ENCODE measurements at places on chromosomes 12 and 14.

DNA sequence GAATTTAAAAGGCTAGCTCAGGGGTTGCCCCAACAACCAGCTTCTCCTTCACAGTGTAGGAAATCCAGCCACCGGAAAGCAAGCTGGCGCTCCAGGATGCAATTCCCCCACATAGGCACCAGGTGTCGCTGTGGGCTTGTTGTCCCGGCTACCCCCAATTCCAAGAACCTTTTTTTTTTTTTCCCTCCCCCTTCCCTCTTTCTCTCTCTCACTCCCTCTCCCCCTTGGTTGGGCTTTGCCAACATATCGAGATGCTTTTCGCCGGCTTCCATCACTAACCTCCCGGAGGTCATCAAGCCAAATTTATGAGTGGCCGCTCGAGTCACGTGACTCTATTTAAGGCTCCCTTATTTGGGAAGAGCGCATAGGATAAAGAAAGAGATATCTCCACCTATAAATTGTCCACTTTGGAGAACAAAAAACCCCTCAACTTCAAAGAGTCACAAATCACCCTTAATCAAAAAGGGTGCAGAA lies at the start of gene HOXC5:
Gene HOXC5 (plus strand): TSS at position 424 of the 474 bp plus-strand sequence. CDS start 73 bp downstream, outside the sequence.
- DNase-seq: no peak

DNA sequence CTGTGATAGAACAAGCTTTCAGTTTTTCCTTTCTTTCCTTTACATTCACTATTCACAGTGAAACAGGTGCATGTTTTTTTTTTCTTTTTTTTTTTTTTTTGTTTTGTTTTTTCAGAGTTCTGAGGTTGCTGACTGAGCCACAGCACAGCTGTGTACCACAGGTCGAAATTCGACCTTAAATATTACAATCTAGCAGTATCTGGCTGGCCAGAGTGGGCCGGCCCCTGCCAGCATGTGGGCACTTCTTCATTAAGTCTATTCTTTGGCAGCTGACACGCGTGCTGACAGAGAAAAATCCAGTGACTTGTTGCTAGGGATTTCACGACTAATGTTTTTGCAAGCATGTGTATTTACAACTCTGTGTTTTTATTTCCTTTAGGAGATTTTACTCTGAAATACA lies 33.9 kb downstream of the FBXO33 start:
- no peak for DNase-seq

- DNase-seq: no peak
Measured at GRCh38 chr14:90757452-90757851, 58.8 kb downstream of the TTC7B start.

- DNase-seq: no peak
Measured at GRCh38 chr14:72433511-72433910, 460.4 kb downstream of the DPF3 start.

- no peak for DNase-seq
Measured at GRCh38 chr14:24921903-24922302, 128.0 kb downstream of the STXBP6 start.

DNA sequence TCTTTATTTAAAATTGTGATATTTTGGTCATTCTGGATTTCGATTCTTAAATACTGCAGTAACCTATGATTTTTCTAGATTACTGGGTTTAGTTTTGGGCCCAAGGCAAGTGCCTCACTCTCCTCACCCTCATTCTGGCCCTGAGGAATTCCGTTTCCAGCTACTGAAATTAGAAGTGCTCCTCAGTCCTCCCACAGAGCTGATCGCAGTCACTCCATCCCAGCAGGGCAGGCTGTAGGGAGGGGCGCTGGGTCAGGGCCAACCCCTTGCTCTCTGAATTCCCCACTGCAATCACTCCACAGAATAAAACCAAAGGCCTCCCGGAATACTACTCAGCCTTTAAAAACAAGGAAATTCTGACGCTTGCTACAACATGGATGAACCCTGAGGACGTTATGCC lies 66.5 kb upstream of the DIO3 start:
- no peak for DNase-seq

- DNase-seq: no peak
Measured at GRCh38 chr14:28308734-28309133, 457.9 kb upstream of the FOXG1 start.

GRCh38 chr12:89453121-89453978 lies 71.2 kb downstream of the GALNT4 start:
- DNase-seq: no peak

DNA sequence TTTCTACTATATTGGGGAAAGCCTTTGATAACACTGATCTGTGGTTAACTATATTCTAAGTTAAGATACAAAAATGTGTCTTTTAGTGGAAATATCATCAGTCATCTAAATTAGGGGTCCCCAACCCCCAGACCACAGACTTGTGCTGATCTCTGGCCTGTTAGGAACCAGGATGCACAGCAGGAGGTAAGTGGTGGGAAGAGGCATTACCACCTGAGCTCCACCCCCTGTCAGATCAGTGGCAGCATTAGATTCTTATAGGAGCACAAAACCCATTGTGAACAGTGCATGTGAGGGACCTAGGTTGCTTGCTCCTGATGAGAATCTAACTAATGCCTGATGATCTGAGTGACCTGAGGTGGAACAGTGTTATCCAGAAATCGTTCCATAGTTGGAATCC lies 28.3 kb upstream of the LIN7A start:
- DNase-seq: no peak

GRCh38 chr12:2562400-2562799 lies 232.4 kb upstream of the FKBP4 start:
- DNase-seq: no peak

GRCh38 chr12:9667403-9668160 lies 1.9 kb upstream of the CLEC2D start:
- DNase-seq: no peak

GRCh38 chr12:88185988-88186387 lies 43.9 kb downstream of the TMTC3 start:
- DNase-seq: no peak
